ENCODE measurements at places on chromosomes 7 and 10. TPM values are rescaled to one million over a fixed set of nuclear protein-coding genes. Genes with fewer than 3 reads are reported as not detected.

- H3K36me3 ChIP-seq = no peaks in the 10 kb centered on the region
- no peak overlapping the region for H3K27ac ChIP-seq
- no peaks in the 10 kb centered on the region for H3K4me1 ChIP-seq
- H3K27me3 ChIP-seq = no peaks in the 10 kb centered on the region
Observed at GRCh38 chr7:117564080-117564479, 84.3 kb downstream of the CFTR start.

DNA sequence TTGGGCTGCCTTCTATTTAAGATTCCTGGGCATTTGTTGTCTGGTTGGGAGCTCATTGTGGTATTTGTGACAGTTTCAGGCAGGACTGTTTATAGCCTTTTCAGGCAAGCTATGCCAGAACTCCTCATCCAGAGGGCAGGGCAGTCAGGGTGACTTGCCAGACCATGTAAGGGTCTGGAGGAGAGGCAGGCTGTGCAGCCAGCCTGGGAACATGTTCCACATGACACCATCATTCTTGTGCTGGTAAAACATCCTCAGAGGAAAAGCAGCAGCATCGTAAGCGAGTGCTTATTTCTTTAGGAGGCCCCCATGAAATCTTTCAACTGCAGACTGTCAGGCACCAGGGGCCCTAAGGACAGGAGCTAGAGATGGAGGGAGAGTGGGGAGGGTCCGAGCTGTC is 44.0 kb upstream of the SORBS1 start:
- H3K4me3 ChIP-seq = no peak overlapping the region
- H3K27me3 ChIP-seq = no peaks in the 10 kb centered on the region
- no peak overlapping the region for H3K27ac ChIP-seq

DNA sequence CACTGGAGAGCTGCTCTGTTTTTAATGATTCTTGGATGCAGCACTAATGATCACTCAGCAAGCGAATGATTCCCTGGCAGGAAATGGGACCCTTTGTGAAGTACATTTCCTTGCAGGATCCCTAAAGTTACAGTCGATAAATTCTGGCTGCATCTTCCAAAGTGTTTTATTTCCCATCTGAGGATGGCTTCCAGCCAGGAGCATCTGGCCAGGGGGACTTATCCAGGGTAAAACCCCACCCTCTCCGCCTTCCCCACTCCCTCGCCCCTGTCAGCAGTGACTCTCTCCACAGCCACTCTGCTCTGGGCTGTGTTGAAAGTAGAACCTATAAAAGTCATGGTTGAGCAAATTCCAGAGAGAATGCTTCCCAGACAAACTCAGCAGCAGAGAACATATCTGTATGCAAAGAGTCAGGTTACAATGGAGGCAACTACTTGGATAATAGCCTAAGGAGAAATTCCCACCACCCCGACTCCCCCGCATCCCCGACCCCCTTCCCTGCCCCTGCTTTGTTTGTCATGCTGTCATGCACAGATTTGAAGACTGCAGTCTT is 111.0 kb upstream of the ANLN start:
- no peaks in the 10 kb centered on the region for H3K4me1 ChIP-seq
- H3K36me3 ChIP-seq = no peaks in the 10 kb centered on the region
- no peak overlapping the region for H3K27ac ChIP-seq
- H3K4me3 ChIP-seq = no peak overlapping the region
- peak; percentile 93 for DNase-seq
- H3K27me3 ChIP-seq = no peaks in the 10 kb centered on the region

- no peaks in the 10 kb centered on the region for H3K36me3 ChIP-seq
- no peak for DNase-seq
- H3K4me1 ChIP-seq = peaks cover 59% of the 10 kb centered on the region
- H3K27ac ChIP-seq = peak overlapping the region; percentile 74
- H3K4me3 ChIP-seq = no peak overlapping the region
Observed at GRCh38 chr7:139658908-139659675, 118.7 kb downstream of the HIPK2 start.

GRCh38 chr7:17497136-17497535 is 198.7 kb downstream of the AHR start:
- H3K27ac ChIP-seq = no peak overlapping the region
- no peaks in the 10 kb centered on the region for H3K36me3 ChIP-seq
- no peak for DNase-seq

DNA sequence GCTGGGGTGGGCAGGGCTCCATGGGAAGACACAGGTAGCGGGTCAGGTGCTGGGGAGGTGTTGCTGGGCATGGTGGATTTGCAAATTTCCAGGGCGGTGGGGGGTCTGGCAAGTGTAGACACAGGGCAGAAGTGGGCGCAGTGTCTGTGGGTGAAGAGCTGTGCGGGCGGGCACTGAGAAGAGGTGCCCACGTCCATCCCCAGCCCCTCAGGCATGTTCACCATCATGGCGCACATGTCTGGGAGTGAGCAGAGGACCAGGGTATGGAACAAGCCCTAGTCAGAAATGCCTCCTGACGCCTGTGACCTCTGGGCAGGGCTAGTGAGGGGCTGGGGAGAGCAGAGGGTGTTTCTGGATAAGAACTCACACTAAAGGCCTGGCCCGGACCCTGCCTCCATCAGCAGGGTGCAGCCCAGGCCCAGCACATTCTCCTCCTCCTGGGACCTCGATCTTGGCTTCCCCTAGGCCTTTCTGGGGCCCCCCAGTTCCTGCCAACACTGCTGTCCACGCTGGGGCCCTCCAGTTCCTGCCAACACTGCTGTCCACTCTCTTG is 612.9 kb downstream of the PTPRN2 start:
- DNase-seq = no peak
- H3K27me3 ChIP-seq = no peaks in the 10 kb centered on the region
- no peaks in the 10 kb centered on the region for H3K36me3 ChIP-seq
- no peak overlapping the region for H3K27ac ChIP-seq

- no peaks in the 10 kb centered on the region for H3K27me3 ChIP-seq
- DNase-seq = no peak
- no peak overlapping the region for H3K4me3 ChIP-seq
- no peaks in the 10 kb centered on the region for H3K36me3 ChIP-seq
- no peak overlapping the region for H3K27ac ChIP-seq
Observed at GRCh38 chr7:107292591-107292990, 123.8 kb downstream of the HBP1 start.

DNA sequence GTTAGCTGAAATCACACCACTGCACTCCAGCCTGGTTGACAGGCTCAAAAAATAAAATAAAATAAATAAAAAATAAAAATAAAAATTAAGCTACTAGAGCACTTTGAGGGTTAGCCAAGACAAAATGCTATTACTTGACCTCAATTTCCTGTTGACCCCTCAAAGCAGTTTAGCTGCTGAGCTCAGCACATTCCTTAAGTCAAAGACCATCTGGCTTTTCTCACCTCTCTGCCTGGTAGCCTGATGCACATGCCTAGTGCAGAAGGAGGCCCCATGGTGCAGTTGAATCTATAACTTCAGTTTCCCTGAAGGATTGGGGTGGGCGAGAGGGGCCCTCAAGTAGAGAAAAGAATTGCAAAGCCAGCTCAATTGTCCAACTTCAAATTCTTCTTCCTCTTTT is 211.1 kb upstream of the GALNT17 start:
- DNase-seq = peak; percentile 41
- H3K36me3 ChIP-seq = no peaks in the 10 kb centered on the region
- no peak overlapping the region for H3K27ac ChIP-seq
- no peaks in the 10 kb centered on the region for H3K27me3 ChIP-seq
- H3K4me1 ChIP-seq = no peaks in the 10 kb centered on the region

DNA sequence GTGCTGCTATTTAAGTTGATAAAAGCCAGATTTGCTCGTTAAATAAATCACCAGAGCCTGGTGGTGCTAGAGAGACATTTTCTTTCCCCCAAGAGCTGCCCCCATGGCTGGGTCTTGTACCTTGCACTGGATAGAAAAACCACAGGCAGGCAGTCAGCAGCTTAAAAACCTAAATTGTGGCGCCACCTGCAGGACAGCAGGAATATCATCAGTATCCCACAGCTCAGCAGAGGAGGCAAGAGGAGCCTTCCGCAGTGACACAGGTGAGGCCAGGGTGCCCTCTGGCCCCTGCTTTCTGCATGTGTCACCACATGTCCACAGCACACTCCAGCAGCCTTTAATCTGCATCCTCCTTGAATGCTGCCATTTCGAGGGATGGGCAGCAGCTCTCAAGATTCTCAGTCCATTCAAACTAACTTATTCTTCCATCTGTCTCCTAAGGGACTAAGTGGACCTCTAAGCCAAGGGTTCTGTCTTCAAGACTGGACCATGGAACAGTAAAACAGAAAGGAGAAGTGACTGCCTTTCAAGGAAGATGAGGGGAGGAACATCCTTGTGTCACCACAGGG is 4.5 kb upstream of the PLXNA4 start:
- DNase-seq = peak; percentile 94
- no peak overlapping the region for H3K4me3 ChIP-seq
- H3K36me3 ChIP-seq = no peaks in the 10 kb centered on the region
- no peak overlapping the region for H3K27ac ChIP-seq
- H3K4me1 ChIP-seq = no peaks in the 10 kb centered on the region
- H3K27me3 ChIP-seq = no peaks in the 10 kb centered on the region

DNA sequence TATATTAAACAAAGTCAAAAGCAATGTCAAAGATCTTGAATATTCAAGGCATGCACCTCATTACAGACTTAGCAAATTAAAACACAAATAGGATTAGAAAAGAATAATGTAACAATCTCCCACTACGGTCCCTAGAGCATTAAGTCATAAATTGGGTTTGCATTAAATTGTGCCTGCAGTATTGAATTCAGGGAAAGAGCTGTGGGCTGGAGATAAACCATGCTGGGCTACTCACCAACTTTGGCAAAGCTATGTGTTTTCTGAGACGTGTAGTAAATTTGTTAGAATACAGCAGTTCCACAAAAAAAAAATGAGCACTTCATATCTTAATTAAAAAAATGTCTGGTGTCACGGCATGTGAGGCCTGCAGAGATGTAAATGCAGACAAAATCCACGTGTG is 241.6 kb downstream of the SNX10 start:
- H3K4me1 ChIP-seq = peaks cover 12% of the 10 kb centered on the region
- DNase-seq = no peak
- no peak overlapping the region for H3K27ac ChIP-seq
- no peaks in the 10 kb centered on the region for H3K36me3 ChIP-seq
- no peaks in the 10 kb centered on the region for H3K27me3 ChIP-seq
- H3K4me3 ChIP-seq = no peak overlapping the region

Gene MEIG1
- not detected for total RNA-seq

Gene LLCFC1
- not detected for total RNA-seq

Gene SLC26A5
- 1.2 TPM for total RNA-seq

Measured in kidney (tissue), 22 donors.